ENCODE measurements at places on chromosomes 7 and 10.

- DNase-seq, result no peak
Observed at GRCh38 chr7:98223351-98223897, 12.2 kb downstream of the BHLHA15 start.

GRCh38 chr7:48876087-48876486 lies 48.3 kb upstream of the CDC14C start:
- no peak for DNase-seq

DNA sequence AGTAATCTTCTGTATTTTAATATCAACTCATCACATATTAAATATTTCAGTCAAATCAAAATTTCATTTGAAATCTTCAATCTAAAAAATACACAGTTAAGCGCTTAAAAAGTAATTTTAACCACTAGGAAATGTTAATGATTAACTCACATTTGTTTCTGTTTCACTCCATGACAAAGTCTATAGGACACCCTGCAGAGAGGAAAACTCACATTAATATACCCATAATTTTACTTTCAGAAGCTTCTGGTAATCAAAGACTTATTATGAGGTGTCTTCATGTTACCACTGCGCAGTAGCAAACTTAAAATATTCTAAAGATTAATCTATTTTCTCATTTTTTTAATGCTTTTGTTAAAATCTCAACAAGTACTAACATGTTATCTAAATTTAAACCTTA lies 41.0 kb upstream of the ZNF518A start:
- no peak for DNase-seq

GRCh38 chr7:100964630-100965029 lies 4.7 kb upstream of the MUC12 start:
- no peak for DNase-seq
